ENCODE measurements at places on chromosomes 7 and 10. TPM values are rescaled to one million over a fixed set of nuclear protein-coding genes. Genes with fewer than 3 reads are reported as not detected.

DNA sequence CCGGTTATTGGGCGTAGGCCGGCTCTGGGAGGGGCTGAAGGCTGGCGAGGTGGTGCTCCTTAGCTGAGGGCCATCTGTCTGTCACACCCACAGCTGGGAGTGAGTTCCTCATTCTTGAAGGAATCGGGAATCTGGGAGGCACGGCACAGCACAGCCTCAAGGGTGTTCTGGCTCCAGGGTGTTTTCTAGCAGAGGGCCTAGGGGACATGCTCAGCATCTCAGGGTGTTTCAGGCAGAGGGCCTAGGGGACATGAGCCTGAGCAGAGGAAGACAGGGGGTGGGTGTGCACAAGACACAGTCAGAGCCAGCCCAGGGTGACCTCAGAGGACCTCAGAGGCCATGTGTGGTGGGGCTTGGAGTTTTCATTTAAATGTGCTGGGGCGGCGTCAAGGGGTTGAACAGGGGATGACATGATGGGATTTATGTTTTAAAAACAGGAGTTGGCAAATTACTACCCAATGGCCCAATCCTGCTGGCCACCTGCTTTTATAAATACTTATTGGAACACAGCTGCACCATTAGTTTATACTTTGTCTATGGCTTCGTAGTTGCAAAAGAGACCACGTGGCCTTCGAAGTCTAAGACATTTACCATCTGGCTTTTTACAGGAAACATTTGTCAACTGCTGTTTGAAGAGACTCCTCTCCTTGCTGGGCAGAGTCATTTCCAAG is 121.6 kb downstream of the PRKAG2 start:
- H3K27me3 ChIP-seq = no peaks in the 10 kb centered on the region
- H3K36me3 ChIP-seq = no peaks in the 10 kb centered on the region
- peak overlapping the region; percentile 33 for H3K27ac ChIP-seq
- DNase-seq = no peak

DNA sequence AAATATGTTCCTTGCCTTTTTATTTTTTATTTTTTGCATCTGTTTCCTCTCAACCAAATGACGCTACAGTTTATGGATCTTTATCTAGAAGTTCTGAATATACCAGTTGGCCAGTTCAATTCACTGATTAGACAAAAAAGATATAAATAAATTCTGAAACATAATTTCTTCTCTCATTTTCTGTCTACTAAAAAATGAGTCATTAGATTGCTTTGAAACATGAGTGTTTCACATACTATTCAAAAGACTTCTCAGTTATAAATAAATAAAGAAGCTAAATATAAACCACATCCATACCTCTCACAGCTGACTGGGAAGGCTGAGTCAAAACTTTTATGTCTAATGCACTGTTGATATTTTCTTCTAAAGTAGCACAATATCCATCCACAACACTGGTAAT is 97.6 kb upstream of the GPR22 start:
- DNase-seq = no peak
- no peak overlapping the region for H3K4me3 ChIP-seq
- H3K4me1 ChIP-seq = no peaks in the 10 kb centered on the region
- H3K27ac ChIP-seq = no peak overlapping the region
- no peaks in the 10 kb centered on the region for H3K27me3 ChIP-seq

DNA sequence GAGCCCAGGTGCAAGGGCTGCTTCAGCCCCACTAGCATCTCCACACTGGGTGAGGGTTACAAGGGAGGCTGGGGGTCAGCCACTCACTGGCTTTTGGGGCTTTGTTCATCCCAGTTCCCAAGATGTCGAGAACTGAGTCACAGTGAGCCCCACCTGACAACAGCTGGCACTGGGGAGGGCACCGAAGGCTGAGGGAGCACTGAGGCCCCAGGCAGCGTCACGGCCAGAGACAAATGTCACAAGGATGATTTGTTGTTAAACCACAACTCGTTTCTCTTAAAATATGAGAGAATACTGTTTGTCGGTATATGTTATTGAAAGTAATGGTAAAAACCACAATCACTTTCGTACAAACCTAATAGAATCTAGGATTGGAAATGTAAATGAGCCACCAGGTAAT is 219.9 kb downstream of the CELF2 start:
- peak; percentile 36 for DNase-seq
- no peak overlapping the region for H3K4me3 ChIP-seq

- no peak for DNase-seq
- H3K4me3 ChIP-seq = no peak overlapping the region
- no peaks in the 10 kb centered on the region for H3K36me3 ChIP-seq
- H3K27ac ChIP-seq = no peak overlapping the region
- peaks cover 8% of the 10 kb centered on the region for H3K4me1 ChIP-seq
- H3K27me3 ChIP-seq = peaks cover 5% of the 10 kb centered on the region
Observed at GRCh38 chr10:109994711-109995577, 12.8 kb upstream of the ADD3 start.

GRCh38 chr10:78062296-78062695 is 28.6 kb downstream of the RPS24 start:
- H3K27me3 ChIP-seq = no peaks in the 10 kb centered on the region
- H3K4me3 ChIP-seq = no peak overlapping the region

GRCh38 chr10:35712486-35712885 is 70.4 kb upstream of the FZD8 start:
- H3K27me3 ChIP-seq = no peaks in the 10 kb centered on the region
- DNase-seq = no peak
- H3K4me1 ChIP-seq = no peaks in the 10 kb centered on the region
- H3K36me3 ChIP-seq = no peaks in the 10 kb centered on the region

- H3K27ac ChIP-seq = no peak overlapping the region
- H3K36me3 ChIP-seq = peaks cover 20% of the 10 kb centered on the region
- no peaks in the 10 kb centered on the region for H3K27me3 ChIP-seq
- H3K4me3 ChIP-seq = no peak overlapping the region
- H3K4me1 ChIP-seq = peaks cover 14% of the 10 kb centered on the region
- DNase-seq = no peak
Observed at GRCh38 chr7:102834466-102834865, 78.3 kb upstream of the LRRC17 start.

DNA sequence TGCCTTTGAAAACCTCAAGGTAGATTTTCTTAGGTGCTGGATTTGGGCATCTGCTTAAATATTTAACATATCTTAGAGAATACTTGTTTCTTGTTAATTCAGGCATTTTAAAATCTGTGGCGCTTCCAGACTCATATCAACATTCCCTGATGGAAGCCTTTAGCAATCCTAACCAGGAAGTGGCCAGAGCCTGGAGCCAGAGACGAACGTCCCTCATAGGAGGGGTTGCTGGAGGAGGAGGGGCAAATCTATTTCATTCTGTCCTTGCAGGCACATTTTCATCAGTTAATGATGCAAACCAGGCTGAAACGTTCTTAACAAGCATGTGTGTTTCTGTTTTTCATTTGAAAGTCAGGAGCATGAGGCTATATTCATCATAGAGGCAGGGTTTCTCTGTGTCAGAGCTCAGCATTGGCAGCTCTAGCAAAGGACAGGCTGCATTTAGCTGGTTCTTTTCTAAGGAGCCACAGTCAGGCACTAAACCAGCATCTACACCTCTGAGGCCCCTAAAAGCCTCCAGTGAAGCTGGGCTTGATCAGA is 17.8 kb upstream of the IFIT2 start:
- no peak for DNase-seq
- no peak overlapping the region for H3K27ac ChIP-seq
- H3K4me1 ChIP-seq = no peaks in the 10 kb centered on the region
- no peak overlapping the region for H3K4me3 ChIP-seq

DNA sequence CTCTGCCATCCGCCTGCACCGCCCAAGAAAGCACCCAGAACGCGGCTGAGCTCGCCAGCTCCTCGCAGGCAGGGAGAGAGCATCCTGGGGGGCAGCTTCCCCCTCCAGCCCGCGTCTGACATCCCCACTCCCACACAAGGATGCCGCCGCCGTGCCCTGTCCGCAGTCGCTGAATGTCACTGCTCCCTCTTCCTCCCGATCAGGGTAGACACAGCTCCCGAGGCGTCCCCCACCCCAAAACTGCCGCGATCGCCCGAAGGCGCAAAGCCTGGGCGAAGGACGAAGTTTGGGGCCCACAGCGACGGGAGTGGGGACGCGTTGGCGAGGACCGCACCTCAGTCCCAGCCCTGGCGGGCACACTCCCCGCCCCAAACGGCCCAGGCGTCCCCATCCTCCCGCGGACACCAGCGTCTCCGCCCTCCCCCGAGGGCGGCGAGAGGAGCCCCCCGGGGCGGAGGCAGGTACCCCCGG is 1.5 kb upstream of the KAT6B start:
- peak overlapping the region; percentile 86 for H3K27ac ChIP-seq
- peak overlapping the region; percentile 81 for H3K4me3 ChIP-seq
- H3K4me1 ChIP-seq = peaks cover 51% of the 10 kb centered on the region
- peak; percentile 53 for DNase-seq

GRCh38 chr7:157044943-157045660 is 34.6 kb upstream of the MNX1 start:
- H3K27ac ChIP-seq = no peak overlapping the region
- no peaks in the 10 kb centered on the region for H3K4me1 ChIP-seq
- H3K27me3 ChIP-seq = peaks cover 1% of the 10 kb centered on the region
- no peaks in the 10 kb centered on the region for H3K36me3 ChIP-seq
- no peak for DNase-seq

Gene PHKG1
- 2.2 TPM for total RNA-seq

Gene ANKRD26
- 6.1 TPM for total RNA-seq

Gene PAOX
- total RNA-seq = 5.9 TPM

Gene PITX3
- not detected for total RNA-seq

Gene ITGB8
- total RNA-seq = not detected

Gene PKD2L1
- 0.18 TPM for total RNA-seq

Gene PLEKHS1
- 0.08 TPM for total RNA-seq
